NCI-H187 treated with DMSO at 0.1 percent for 48 hours (cell line): ENCODE measurements at places on chromosomes 7 and 10.

DNA sequence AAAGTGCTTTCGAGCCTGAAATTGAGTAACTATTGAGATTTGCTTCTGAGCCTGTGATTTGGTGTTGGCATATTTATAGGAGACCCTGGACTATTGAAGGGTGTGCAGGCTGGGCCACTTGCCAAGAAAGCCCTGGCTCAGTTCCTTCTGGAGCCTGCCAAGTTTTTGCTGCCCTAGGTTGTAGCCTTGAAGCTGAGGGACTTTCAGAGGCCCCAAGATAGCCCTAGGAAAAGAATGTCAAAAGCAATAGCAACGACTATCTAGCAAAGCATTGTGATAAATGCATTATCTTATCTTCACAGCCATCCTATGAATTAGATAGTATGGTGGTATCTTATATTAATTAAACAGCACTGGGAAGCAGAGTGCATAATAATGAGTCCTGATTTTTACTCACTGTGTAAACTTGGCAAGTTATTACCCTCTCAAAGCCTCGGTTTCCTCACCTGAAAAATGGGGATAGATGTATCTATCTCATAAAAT, 473.7 kb upstream of the PODXL start:
- DNase-seq = no peak

GRCh38 chr10:16585103-16585502, 63.4 kb upstream of the C1QL3 start:
- no peak for DNase-seq

DNA sequence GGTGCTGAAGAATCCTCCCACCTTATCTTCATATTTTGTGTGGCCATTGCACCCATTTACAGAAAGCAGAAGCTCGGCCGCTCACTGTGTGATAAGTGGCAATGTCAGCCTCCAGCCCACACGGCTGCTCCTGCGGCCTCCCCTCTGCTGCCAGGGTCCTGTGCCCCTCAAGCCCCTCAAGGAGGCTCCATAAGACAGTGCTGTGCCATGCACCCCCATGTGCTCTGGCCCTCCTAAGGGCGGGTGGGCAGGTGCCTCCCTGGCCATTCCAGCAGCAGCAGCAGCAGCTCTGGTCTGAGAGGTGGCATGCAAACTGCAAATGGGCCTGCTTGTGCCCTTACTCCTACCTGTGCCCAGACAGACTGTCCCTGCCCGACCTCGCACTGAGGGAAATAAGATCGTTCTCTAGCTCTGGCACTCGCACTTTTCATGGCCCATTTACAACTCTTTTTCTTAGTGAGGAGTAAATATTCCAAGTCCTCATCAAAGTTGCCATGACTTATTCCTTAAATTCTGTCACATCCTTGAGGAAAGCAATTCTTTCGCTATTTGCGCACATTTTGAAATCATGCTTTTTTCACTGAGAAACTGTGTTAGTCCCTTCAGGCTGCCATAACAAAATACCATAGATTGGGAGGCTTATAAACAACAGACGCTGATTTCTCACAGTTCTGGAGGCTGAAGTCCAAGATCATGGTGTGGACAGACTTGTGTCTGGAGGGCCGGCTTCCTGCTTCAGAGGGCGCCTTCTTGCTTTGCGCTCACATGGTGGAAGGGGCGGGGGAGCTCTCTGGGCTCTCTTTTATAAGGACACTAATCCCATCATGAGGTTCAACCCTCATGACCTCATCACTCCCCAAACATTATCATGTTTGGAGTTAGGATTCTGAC, 187.8 kb downstream of the COBL start:
- DNase-seq = no peak

DNA sequence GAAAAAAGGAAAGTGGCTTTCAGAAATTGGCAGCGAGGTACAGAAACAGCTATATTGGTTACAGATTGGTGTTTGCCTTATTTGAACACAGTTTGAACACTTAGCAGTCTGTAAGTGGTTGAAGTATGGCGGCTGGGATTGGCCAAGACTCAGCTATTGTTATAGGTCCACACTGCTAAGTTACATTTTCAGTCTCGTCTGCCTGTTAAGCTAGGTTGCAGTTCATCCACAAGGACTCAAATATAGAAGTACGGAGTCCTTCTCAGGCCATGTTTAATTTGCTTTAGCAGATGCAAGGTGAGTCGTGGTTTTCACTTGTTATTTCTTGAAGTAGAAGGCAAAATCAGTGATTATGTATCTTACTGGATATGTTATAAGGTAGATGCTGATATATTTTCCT, 73.1 kb downstream of the STK31 start:
- no peak for DNase-seq

DNA sequence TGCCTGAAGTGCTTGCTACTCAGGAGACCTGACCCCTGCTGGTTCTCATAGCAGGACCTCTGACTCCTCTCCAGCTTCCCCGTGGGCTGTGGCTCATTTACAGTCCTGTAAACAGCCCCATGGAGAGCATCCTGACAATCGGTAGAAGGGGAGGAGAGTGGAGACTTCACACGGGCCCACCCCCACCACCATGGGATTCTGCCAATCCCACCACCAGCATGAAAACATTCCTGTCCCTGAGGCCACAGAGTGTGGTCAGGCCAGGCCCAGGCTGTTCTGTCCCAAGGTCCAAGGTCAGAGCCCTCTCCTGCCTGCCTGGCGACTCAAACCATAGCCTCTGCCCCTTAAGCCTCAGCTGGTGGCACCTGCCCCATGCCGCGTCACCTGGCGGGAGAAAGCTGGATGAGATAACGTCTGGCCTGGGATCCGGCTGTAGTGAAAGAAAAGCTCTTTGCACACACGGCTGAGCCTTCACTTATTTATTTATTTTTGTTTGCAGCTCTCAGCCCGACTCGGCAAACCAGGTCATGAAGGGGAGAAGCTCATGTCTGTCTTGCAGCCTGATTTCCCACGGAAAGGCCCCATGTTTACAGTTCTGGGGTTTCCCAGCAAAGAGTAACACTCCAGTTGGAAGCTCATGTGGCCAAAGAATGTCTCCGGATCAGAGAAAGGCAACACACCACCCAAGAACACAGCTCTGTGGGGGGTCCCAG, 293.6 kb upstream of the ZMIZ1 start:
- no peak for DNase-seq

GRCh38 chr10:70561070-70561469, 41.5 kb downstream of the PRF1 start:
- no peak for DNase-seq

GRCh38 chr10:76302961-76303630, 871.7 kb downstream of the LRMDA start:
- DNase-seq = no peak

DNA sequence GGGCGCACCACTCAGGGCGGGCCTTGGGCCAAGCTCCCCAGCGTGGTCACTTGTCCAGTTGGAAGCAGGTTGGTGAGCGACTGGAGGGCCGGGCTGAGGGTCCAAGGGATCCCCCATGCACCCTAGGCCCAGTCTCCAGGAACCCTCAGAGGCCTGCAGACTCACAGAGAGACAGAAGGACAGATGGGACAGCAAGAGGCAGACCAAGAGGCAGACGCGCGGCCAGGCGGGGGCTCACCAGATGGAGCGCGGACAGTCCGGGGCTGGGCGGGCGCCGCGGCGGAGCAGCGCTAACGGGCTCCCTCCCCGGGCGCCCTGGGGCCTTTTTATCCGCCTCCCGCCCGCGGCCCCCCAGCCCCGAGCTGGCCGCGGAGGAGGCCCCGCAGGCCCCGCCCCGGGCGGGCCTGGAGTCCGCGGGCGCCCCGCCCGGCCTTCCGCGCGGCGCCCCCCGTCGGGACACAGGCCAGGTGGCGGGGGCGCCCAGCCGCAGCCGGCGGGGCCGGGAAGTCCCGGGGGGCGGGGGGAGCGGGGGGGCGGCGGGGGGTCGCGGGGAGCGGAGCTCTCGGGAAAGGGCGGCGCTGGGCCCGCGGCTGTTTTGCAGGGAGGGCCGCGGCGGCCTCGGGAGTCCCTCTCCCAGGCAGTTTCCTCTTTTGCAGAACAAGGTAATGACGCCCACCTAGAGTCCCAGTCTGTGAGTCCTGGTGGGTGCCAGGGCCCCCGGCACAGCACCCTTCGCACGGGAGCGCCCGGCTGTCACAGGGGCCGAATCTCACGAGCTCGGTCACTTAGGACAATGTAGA, at the start of gene LOXL4:
Gene LOXL4 (minus strand): TSS at position 301 of the 800 bp plus-strand sequence. CDS start 5,175 bp downstream, outside the sequence.
- DNase-seq = no peak

DNA sequence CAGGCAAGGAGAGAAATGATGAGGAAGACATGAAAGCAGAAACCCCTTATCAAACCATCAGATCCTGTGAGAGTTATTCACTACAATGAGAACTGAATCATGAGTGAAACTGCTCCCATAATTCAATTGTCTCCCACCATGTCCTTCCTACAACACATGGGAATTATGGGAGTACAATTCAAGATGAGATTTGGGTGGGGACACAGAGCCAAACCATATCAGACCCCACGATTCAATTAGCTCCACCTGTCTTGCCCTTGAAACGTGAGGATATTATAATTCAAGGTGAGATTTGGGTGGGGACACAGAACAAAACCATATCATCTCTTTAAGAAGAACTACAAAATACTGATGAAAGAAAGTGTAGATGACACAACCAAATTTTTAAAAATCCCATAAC, 128.9 kb downstream of the IMMP2L start:
- no peak for DNase-seq
